ENCODE measurements at places on chromosomes 3 and 15.

DNA sequence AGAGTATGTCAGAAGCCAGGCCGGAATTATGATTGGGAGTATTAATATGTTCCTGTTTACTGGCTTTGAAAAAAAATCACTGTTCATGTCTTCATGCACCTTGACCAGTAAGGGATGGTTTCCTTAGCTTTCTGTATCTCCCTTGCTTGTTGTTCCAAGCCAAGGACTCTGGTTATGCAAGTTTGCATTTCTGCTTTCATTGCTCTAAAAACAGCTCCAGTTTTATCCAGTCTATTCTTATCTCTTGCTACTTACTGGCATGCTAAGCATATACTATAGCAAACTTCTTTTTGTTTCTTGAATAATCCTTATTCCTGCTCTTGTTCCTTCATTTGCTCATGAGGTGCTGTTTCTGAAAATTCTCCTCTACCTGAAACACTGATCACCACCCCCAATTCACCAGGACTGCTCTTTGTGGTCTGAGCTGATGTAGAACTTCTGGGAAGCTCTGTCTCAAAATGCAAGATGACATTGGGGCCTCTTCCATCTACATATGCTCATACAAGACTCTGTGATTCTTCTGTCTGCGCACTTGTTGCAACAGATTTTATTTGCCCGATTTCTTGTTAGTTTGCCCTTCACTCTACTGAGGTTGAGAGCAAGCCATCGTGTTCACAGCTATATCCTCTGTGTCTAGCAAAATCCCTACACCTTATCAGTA, 173.0 kb downstream of the EBLN2 start:
- no peak for DNase-seq

- DNase-seq, result no peak
Observed at GRCh38 chr3:72633534-72633933, 214.7 kb downstream of the SHQ1 start.

DNA sequence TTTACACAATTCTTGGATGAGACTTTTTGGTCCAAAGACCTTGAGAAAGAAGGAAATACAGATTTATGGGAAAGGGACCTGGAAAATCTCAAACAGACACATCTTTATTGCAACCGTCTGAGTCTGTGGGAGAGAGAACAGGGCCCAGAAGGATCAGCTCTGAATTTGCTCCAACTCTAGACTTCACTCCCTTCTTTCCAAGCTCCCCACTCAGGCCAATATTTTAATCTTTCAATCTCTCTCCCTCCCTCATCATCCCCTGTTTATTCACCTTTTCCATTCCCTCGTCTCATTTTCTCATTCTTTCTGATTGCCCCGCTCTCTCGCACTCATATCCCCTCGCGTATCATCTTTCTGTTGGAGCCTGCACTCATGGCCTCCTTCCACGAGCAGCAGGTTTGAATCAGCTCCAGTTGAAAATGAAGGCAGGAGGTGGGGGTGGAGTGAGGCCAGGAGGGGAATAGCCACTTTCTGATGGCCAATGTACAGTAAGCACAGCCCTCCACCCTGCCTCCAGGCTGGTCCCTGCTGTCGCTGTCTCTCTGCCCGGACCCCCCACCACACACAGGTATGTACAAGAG, 63.6 kb upstream of the BOC start:
- no peak for DNase-seq

DNA sequence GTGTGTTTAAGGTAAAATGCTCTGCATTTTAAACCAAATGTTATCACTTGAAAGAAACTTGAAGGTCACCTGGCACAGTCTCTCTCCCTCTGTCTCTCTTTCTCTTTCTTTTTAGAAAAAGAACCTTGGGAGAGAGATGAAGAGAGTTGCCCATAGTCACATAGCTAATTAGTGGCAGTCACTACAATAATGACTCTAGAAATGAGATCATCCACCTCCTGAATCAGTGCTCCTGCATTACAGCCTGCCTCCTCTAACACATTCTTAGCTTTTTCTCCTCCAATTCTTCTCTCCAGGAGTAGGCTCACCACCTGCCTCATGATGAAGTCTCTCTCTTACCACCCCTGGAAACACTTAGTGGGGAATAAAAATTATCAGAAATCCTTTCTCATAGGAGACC, 2.5 kb downstream of the MYH15 start:
- DNase-seq, result no peak

- no peak for DNase-seq
Observed at GRCh38 chr15:25541228-25541627, 102.4 kb upstream of the UBE3A start.

DNA sequence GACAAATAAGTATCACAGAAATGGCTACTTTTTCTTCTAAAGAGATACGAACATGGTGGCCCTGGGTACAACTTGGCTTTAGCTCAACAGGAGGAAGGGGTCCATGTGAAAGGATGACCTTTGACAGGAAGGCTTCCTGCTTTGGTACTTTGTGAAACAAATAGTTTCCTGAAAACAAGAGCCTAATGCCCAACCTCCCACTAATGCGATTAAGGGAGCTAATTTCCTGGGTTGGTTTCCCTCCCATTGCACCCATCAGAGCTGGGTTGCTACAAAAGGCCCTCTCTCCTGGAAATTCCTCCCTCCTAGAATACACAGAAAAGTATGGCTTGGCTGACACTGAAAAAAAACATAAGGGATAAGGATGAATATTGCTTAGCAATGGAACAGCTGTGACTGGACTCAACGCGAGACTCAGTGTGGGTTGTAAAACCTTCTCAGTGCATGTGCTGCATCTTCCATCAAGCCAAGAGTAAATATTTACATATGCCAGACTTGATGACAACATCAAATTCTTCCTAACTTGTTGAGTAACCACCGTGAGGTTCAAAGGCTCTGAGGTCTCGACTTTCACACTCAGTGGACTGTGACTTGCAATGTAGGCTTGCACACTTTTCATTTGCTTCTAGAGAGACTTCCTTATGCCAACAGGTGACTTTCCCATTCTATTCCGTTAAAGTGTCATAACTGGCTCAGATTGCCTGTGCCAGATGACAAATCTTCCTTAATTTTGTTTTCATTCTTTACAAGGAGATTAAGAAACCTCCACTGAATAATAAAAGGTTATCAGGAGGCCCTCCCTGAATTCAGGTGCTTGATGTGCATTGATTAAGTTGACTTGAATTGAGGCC, 60.1 kb downstream of the ADAMTS9 start:
- no peak for DNase-seq
